HFFc6 (cell line): ENCODE measurements at places on chromosomes 5 and 9.

- peak; percentile 62 for DNase-seq
These were observed 26.8 kb upstream of the RPL26L1 start for GRCh38 chr5:172932313-172933017.

DNA sequence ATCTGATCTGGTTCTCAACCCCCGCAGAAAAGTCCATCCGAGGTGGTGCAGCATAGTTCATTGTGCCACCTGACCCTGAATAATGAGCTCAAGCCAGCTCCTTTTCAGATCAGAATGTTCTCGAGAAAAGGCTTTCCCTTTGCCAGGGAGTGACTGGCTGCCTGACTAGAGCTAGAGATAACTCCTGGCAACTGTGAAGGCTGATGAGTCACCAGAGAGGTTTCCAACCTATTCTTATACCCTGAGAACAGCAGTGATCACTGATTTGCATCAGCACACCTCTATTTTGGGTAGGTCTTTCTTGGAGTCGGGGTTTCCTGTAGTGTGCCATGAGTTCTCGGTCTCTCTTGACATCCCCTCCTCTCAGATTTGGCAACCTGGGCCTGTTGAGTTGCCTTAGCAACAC is 127.9 kb downstream of the PIK3R1 start:
- peak; percentile 84 for DNase-seq

- DNase-seq: no peak
These were observed 80.7 kb upstream of the ADRA1B start for GRCh38 chr5:159835548-159835947.

DNA sequence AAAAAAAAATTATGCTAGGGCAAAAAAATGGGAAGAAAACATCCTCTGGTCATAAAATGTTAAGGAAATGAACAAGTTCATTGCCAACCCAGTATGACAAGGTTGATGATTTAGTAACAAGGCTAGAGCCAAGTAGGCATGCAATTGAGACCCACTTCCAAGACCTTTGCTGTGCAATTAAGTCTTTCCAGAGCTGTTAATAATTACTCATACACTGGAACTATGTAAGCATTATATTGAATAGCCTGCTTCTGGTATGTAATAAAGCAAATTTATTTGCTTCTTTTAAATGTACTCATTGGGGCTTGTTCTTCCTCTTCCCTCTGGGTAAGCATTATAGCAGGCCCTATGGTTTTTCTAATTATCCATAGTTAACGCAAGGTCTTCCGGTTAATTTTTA is 32.5 kb upstream of the SNAPC3 start:
- DNase-seq: no peak

GRCh38 chr5:170113522-170113900 is 7.8 kb downstream of the FOXI1 start:
- DNase-seq: no peak

DNA sequence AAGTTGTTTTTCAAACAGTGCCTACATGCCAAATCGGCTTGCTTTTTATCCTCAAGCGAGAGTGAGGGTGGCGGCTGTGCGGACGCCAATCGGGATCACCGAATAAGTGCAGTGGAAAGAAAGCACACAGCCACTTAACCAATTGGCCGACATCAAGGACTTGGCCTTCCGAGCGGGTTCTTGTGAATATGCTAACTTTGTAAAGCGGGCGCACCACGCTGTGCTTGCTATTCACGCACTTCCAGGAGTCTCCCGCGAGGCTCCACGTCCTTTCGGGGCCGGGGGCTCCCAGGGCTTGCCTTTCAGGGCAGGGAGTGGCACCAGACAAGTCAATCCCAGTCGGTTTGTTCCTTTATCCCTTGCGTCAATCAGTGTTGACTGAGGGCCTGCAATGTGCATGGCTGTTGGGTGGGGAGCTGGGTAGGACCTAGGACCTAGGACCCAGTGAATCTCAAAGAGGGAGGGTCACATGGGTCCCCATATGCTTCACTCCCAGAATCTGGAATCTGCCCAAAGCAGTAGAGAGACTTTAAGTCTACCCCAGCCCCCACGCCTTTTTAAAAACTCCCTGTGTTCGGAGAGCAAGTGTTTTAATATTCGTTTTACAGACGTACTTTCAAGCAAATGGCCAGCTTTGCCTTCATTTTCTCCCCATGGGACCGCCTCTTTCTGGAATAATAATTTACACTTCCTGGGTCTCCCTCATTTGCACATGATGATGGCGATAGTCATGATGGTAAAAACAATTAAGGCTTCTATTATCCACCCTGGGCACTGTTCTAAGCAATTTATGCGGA is 2.0 kb upstream of the GCNT4 start:
- peak; percentile 52 for DNase-seq

DNA sequence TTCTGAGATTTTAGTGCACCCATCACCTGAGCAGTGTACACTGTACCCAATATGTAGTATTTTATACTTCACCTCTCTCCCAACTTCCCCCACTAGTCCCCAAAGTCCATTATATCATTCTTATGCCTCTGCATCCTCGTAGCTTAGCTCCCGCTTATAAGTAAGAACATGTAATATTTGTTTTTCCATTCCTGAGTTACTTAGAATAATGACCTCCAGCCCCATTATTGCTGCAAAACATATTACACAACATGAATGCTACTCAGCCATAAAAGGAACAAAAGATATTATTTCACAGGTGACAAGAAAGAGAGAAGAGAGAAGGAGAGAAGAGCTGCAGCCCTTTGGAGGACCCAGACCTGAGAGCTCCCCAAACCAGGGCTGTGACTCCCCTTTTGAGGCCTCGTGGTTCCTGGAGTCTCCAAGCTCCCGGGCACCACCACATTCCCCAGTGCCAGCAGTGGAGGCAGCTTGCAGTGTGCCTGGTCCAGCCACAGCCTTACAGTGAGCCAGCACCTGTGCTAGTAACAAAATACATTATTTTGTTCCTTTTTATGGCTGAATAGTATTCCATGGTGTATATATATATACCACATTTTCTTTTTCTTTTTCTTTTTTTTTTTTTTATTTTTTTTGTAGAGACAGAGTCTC is 194.5 kb upstream of the DAB2 start:
- DNase-seq: no peak

- DNase-seq: peak; percentile 25
These were observed 162.7 kb downstream of the C9orf50 start for GRCh38 chr9:129458155-129458661.

GRCh38 chr5:35863159-35863558 is 6.5 kb downstream of the IL7R start:
- no peak for DNase-seq

- DNase-seq: peak; percentile 43
These were observed 232.1 kb downstream of the SH3GL2 start for GRCh38 chr9:17810728-17811571.

GRCh38 chr9:98226957-98227356 is 28.5 kb downstream of the TBC1D2 start:
- no peak for DNase-seq

- DNase-seq: no peak
These were observed 19.2 kb downstream of the FAM240B start for GRCh38 chr9:38700695-38701094.

DNA sequence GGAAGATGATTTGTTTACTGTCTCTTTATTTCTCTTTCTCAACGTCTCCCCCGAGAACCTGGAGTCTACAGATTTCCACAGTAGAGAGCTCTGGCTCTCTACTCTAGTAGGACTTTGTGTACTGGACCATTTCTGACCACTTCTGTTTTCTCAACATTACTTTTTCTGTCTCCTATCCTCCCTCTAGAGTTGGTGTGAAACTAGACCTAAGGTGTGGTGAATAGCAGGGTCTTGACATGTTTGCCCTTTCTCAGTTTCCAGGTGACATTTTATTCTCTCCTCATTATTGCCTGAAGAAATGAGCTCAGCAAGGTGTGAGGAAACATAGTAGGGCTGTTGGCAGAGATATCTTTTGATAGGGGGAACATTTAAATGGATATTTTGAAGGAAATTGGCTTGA is 62.1 kb upstream of the IL6ST start:
- DNase-seq: no peak

DNA sequence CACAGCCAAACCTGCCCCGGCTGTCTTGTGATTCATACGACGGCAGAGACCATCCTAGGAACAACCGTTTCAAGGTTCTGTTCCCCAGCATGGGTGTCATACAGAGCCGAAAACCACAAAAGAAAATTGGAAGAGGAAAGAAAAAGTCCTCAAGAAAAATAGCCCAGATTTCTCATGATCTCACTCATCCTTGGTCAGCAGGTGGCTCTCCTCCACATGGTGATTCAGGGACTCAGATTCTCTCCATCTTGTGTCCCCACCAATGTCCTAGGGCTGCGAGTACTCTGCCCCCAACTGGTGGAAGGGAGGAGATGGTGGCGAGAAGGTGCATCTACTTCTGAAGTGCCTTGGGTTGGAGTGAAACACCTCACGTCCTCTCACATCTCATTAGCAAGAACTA is 25.6 kb downstream of the PDZD2 start:
- peak; percentile 17 for DNase-seq

- no peak for DNase-seq
These were observed 81.3 kb downstream of the IZUMO3 start for GRCh38 chr9:24464319-24464951.

- no peak for DNase-seq
These were observed 3.2 kb downstream of the CDK7 start for GRCh38 chr5:69237877-69238276.

DNA sequence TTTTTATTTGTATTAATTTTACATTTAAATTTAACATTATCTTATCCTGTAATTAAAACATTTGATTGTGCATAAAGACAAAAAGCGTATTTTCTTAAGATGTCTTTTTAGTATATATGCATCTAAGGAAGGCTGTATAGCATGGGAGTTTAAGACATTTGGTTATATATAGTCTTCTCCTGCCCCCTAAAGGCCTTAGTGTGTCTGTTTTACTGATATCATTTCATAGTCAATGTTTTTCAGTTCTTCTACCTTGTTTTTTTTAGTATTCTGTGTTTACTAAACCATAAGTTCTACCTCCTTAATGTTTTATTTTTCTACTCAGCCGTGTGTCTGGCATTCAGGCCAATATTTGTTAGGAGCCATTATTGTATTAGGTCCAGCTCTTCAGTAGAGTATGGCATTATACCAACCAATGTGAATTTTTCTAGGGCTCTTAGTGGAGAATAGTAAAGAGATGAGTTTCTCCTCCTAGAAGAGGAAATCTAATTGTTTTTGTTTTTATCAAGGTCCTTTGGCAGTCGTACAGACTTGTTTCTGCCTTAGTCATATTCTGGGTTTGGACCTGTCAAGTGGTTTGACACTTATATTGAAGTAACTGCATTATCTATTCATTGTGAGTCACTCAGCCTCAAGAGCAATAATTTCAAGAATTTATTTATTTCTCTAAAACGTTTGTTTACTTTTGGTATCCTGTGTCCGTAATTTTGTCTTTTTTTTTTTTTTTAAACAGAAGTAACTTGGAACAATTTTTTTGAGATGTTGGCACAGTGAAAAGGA is 74.8 kb downstream of the SLF1 start:
- peak; percentile 95 for DNase-seq

GRCh38 chr9:99353408-99353807 is 131.3 kb downstream of the SEC61B start:
- peak; percentile 98 for DNase-seq

DNA sequence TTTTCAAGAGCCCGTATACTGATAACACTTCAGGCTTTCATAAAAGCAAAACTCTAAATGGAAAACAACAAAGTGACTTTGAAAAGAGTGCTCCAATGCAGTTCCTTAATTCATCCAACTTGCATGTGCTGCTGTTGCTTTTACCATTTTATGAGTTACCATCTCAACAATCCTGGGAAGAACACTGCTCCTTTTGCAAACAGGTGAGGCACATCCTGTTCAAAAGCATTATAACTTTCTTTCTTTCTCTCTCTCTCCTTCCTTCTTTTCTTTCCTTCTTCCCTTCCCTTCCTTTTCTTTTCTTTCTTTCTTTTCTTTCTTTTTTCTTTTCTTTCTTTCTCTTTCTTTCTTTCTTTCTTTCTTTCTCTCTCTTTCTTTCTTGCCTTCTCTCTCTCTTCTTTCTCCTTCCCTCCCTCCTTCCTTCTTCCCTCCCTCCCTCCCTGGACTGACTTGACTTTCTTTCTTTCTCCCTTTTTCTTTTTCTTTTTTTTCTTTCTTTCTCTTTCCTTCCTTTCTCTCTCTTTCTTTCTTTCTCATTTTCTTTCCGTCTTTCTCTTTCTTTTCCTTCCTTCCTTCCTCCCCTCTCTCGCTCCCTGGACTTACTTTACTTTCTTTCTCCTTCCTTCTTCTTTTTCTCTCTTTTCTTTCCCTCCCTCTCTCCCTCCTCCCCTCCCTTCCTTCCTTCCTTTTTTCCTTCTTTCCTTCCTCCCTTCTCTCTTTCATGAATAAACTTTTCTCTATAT is 11.2 kb upstream of the PARP8 start:
- no peak for DNase-seq

DNA sequence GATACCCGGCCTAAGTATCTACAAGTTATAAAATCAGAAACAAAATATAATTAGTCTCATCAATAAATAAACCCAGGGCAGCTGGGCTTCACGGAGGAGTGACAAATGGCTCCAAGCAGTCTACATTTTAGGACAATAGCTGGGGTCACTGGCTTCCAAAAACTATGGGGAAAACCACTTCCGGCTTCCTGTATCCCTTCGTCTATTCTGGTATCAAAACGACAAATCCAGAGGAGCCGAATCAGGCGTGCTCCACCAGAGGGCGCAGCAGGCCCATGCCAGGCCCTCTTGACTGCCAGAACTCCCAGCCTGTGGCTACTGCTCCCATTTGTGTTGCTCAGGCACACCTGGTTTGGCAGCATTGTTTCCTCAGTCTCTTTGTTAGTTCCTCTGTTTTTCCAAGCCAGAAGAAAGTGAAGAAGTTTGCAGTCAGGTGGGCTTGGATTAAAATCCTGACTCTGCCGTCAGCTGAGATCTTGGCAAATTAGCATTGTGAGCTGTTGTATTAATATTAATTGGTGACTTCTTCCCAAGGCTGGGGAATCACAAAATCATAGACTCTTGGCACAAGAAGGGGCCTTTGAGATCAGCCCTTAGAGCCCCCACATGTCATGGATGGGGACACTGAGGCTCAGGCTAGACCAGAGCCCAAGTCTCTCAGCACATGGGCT is 11.6 kb upstream of the RAB14 start:
- DNase-seq: peak; percentile 84

- no peak for DNase-seq
These were observed 398.7 kb upstream of the IRX4 start for GRCh38 chr5:2281446-2281845.

- DNase-seq: no peak
These were observed 30.0 kb downstream of the TRIP13 start for GRCh38 chr5:922436-923280.

GRCh38 chr5:58818465-58818864 is 235.6 kb downstream of the RAB3C start:
- DNase-seq: no peak

DNA sequence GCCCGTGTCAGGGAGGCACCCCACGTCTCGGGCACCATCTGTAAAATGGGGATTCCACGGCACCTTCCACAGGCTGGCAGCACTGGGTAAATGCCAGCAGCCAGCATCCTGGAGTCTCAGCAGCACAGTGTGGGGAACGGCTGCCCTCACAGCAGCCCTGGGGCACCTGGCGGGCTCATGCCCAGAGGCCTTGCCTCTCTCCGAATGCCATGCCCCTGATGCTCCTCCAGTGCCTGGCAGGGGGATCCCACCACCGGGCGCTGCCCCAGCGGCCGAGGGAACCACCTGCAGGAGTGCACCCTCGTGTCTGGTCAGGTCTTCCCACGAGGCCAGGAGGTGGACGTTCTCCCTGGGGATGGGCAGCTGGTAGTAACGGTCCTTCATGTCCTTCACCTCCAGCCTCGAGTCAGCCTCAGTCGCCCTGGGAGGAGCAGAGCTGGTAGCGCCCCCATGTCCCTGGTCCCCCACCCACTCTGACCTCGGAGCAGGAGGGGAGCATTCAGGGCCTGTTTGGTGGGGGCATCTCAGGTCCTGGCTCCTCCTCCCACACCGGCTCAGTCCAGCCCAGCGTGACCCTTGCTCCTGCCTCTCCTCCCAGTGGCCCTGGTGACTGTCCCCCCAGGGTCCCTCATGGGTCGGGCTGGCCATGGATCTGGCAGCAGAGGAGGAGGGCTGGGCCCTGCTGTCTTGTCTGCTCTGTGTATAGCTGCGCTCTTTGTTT is 49.9 kb upstream of the NRARP start:
- no peak for DNase-seq
